ENCODE measurements at places on chromosomes 7 and 10. TPM values are rescaled to one million over a fixed set of nuclear protein-coding genes. Genes with fewer than 3 reads are reported as not detected.
A peak's percentile ranks its signal among the peaks of the same experiment; 100 is the strongest.

GRCh38 chr7:132800522-132800921, 224.3 kb upstream of the PLXNA4 start:
- DNase-seq, result no peak
- H3K27ac ChIP-seq, result no peak overlapping the region
- no peak overlapping the region for H3K4me3 ChIP-seq
- peaks cover 10% of the 10 kb centered on the region for H3K4me1 ChIP-seq
- peaks cover 1% of the 10 kb centered on the region for H3K27me3 ChIP-seq

DNA sequence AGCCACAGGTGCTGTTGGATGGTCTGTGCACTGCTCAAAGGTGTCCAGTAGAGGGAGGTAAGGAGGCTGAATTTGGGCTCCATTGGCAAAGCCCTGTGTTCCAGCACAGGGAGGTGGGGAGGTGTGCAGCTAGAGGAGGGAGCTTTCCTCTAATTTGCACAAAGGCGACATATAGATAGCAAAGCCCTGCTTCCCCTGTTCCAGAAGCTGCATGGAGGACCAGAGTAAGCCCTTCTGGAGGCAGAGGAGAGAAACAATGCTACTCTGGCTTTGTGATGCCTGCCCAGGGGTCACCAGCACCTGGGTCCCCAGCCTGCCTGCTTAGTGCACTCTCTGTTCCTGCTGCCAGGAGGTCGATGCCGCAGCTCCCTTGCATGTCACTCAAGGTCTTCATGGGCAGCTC, 3.4 kb upstream of the ARHGAP22 start:
- no peaks in the 10 kb centered on the region for H3K36me3 ChIP-seq
- no peak for DNase-seq
- peaks cover 14% of the 10 kb centered on the region for H3K27me3 ChIP-seq
- no peak overlapping the region for H3K27ac ChIP-seq

- H3K27ac ChIP-seq, result no peak overlapping the region
- no peaks in the 10 kb centered on the region for H3K27me3 ChIP-seq
- H3K4me3 ChIP-seq, result no peak overlapping the region
- no peak for DNase-seq
- no peaks in the 10 kb centered on the region for H3K4me1 ChIP-seq
Measured at GRCh38 chr7:130853503-130854279, 119.7 kb upstream of the KLF14 start.

GRCh38 chr7:149762089-149762488, 11.3 kb downstream of the ZNF467 start:
- H3K4me1 ChIP-seq, result no peaks in the 10 kb centered on the region
- H3K27ac ChIP-seq, result no peak overlapping the region
- H3K4me3 ChIP-seq, result no peak overlapping the region
- DNase-seq, result no peak

GRCh38 chr10:125006921-125007426, 65.1 kb downstream of the ZRANB1 start:
- H3K27me3 ChIP-seq, result peaks cover 13% of the 10 kb centered on the region
- peak overlapping the region; percentile 3 for H3K27ac ChIP-seq
- peaks cover 7% of the 10 kb centered on the region for H3K36me3 ChIP-seq
- no peak overlapping the region for H3K4me3 ChIP-seq
- no peak for DNase-seq
- peaks cover 61% of the 10 kb centered on the region for H3K4me1 ChIP-seq

GRCh38 chr7:74572301-74572979, 85.1 kb upstream of the GTF2I start:
- H3K36me3 ChIP-seq, result no peaks in the 10 kb centered on the region
- H3K4me3 ChIP-seq, result no peak overlapping the region
- DNase-seq, result no peak

DNA sequence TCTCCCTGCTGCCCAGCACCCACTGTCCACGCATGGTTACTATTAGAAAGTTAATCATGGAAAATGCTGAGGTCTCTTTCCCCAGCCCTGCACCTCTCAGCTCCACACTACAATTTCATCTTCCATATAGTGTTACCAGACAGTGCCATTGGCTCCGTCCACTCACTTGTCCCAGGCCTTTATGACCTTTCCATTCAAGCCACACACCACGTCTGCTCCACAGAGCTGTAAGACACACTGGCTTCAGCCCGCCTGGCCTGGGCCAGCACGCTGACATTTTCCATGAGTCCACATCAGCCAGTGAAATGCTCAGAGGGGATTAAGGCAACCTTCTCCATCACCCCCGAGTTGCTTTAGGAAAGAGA, 118.7 kb downstream of the KCNMA1 start:
- no peak overlapping the region for H3K4me3 ChIP-seq
- H3K36me3 ChIP-seq, result no peaks in the 10 kb centered on the region
- H3K27ac ChIP-seq, result no peak overlapping the region
- no peaks in the 10 kb centered on the region for H3K27me3 ChIP-seq

DNA sequence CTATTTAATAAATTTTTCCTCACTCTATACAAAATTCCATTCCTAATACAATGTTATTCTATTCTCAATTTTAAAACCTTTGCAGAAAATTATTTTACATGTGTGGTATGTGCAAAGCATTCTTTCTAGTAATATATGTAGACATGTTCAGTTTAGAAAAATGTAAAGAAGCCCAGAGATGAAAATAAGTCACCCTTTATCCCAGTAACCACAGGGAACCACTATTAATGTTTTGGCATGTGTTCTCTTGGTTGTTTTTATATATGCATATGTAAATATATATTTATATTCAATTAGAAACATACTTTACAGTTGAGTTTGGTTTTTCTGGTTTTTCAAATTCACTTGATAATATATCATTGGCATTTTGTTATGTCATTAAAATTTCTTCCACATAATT, 14.8 kb upstream of the GLCCI1 start:
- no peak overlapping the region for H3K4me3 ChIP-seq
- H3K4me1 ChIP-seq, result no peaks in the 10 kb centered on the region
- H3K27me3 ChIP-seq, result peaks cover 1% of the 10 kb centered on the region
- DNase-seq, result no peak

- no peaks in the 10 kb centered on the region for H3K36me3 ChIP-seq
- peaks cover 4% of the 10 kb centered on the region for H3K27me3 ChIP-seq
- DNase-seq, result no peak
- no peaks in the 10 kb centered on the region for H3K4me1 ChIP-seq
- H3K4me3 ChIP-seq, result no peak overlapping the region
Measured at GRCh38 chr10:75950307-75950706, 518.9 kb downstream of the LRMDA start.

DNA sequence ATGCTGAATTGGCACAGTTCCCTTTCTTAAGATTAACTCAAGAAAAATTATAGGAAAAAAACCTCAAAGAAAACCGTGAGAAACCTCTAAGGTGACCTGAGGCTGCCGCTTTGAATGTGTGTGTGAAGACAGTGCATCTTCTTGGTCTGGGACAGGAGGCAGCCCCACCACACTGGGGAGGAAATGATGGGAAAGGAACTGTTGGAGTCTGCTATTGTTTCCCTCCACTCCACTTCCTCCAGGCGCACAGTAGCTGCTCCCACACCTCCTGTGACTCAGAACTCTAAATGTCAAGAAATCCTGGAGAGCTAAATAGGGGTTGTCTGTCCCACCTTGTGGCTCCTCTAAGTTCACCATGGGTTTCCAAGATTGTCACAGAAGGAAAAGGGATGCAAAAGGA, 179.4 kb downstream of the PDE1C start:
- H3K27ac ChIP-seq, result no peak overlapping the region
- peaks cover 1% of the 10 kb centered on the region for H3K27me3 ChIP-seq
- H3K36me3 ChIP-seq, result no peaks in the 10 kb centered on the region

- no peak for DNase-seq
- no peaks in the 10 kb centered on the region for H3K36me3 ChIP-seq
- H3K4me3 ChIP-seq, result no peak overlapping the region
- H3K27ac ChIP-seq, result no peak overlapping the region
- H3K27me3 ChIP-seq, result peaks cover 3% of the 10 kb centered on the region
Measured at GRCh38 chr10:25047088-25047487, 30.7 kb downstream of the THNSL1 start.

GRCh38 chr10:606762-607544, 82.5 kb downstream of the DIP2C start:
- no peaks in the 10 kb centered on the region for H3K4me1 ChIP-seq
- no peak overlapping the region for H3K4me3 ChIP-seq
- H3K27ac ChIP-seq, result no peak overlapping the region
- H3K27me3 ChIP-seq, result peaks cover 8% of the 10 kb centered on the region
- no peak for DNase-seq
- no peaks in the 10 kb centered on the region for H3K36me3 ChIP-seq

- DNase-seq, result no peak
- H3K27ac ChIP-seq, result peak overlapping the region; percentile 96
Measured at GRCh38 chr7:139341776-139342226, 664 bp downstream of the FMC1 start.

Gene CREB3L2
- polyA plus RNA-seq, result 12.6 TPM

Gene TMEM178B
- not detected for polyA plus RNA-seq

Gene GDF2
- polyA plus RNA-seq, result not detected

Gene OR2A5
- polyA plus RNA-seq, result not detected

Gene COBL
- polyA plus RNA-seq, result not detected

Gene PPP1R17
- not detected for polyA plus RNA-seq

Gene TFEC
- polyA plus RNA-seq, result not detected

Gene CDK14
- polyA plus RNA-seq, result not detected

Gene ZNF727
- not detected for polyA plus RNA-seq

Gene IQUB
- not detected for polyA plus RNA-seq

Gene GRID2IP
- polyA plus RNA-seq, result not detected

Gene ZPBP
- not detected for polyA plus RNA-seq
